ENCODE measurements at places on chromosomes 11 and 22.

DNA sequence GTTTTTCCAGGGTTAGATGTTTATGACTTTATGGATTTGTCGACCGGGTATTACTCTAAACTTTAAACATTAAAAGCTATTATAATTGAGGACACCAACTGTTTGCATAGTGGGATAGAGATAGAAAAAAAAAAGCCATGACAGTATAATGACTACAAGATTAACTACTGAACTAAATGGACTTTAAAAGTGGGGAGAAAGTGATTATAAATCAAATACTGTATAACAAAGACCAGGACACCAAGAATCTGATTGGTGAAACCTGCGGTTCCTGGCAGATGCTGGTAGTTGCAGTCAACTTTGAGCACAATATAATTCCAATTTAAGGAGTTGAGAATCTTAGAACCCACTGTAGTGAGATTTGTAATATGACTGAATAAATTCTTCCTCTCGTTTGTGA, 2.5 kb downstream of the CRKL start:
- DNase-seq, result peak; percentile 14

GRCh38 chr11:128786507-128786906, 80.6 kb downstream of the KCNJ1 start:
- DNase-seq, result no peak

DNA sequence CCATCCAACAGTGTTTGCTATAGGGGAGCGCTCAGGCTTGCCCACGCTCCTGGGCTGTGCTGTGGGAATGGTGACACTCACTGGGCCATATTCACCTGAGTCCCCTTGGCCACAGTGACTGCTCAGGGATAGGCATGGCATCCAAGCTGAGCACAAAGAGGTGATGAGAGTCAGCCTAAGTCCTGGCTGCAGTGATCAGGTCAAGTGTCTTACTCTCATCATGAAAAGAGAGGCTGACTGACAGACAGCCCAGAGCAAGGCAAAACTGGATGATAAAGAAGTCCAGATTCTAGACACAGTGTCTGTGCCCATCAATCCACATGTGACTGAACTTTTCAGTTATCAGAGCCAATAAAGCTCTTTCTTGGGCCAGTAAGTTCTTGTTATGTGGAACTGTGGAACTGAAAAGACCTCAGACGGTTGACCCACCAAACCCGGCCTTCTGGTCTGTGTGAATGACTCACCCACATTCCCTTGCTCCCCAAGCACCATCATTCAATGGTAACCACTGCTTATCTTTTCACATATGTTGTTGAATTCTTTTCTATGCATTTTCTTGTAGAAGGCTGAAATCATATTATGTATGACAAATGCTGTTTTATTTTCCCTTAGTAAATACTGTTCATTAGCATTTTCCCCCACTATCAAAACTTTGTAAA, 43.2 kb upstream of the YPEL1 start:
- peak; percentile 81 for DNase-seq

DNA sequence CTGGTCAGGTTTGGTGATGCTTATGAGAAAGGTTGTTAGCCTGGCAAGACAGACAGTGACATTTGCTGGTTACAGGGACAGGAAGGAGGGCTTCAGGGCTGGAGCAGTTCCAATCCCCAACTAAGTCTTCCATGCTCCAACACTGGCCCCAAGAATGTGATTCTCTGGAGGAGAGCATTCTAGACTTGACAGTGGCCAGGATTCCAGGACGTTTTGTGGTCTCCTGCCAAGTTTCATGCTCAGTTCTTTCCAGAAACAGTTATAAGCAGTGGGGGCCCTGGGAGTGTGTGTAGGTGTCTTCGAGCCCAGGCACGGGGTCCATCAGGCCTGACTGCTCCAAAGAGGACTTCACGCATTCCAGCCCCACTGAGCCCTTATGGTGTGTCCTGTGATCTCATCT, 8.9 kb upstream of the GRK3 start:
- peak; percentile 11 for DNase-seq

- DNase-seq, result no peak
Observed at GRCh38 chr11:1922481-1923081, 3.1 kb downstream of the TNNT3 start.

GRCh38 chr22:35638001-35638400, 10.2 kb upstream of the APOL6 start:
- DNase-seq, result no peak

- no peak for DNase-seq
Observed at GRCh38 chr11:12099132-12099873, 11.1 kb upstream of the MICAL2 start.

DNA sequence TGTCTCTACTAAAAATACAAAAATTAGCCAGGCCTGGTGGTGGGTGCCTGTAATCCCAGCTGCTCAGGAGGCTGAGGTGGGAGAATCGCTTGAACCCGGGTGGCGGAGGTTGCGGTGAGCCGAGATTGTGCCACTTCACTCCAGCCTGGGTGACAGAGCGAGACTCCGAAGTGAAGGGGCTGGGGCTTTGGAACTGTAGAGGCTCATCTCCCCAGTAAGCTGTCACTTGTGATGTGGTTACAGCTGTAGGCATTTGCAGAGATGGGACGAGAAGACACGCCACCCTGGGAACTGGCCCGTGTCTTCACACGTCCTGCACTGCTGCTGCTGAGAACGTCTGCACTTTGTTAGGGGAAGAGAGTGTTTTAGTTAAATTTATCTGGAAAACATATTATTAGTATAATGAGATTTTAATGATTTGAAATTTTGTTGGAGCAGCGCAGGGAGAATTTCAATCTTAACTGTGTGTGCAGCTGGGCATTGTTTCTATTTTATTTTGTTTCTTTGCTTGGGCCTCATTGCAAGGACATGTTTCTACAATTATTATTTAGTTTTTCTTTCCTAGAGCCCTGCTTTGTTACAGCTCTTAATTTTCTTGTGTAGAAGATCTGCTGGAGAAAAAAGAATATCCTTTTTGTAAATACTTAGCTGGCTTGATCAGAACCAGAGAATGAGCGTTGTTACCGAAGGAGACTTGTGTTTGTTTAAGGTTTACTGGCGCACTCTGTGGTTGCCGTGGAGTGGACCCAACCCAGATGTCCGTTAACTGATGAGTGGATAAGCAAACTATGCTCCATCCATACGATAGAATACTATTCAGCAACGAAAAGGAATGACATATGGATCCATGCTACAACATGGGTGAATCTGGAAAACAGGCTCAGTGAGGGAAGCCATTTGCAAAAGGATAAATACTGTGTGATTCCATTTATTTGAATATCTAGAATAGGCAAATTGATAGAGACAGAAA, 18.4 kb downstream of the PARVB start:
- no peak for DNase-seq

GRCh38 chr11:58771458-58771855, 39.7 kb upstream of the GLYAT start:
- DNase-seq, result no peak
